Stimulated activated CD8-positive, alpha-beta memory T cell treated with anti-CD3 and anti-CD28 coated beads, Interleukin-12 subunit alpha, Interleukin-12 subunit beta, amount 100 ng/mL, for 4 hours (primary cell): ENCODE measurements at places on chromosomes 3 and 15.

- no peak for DNase-seq
Measured at GRCh38 chr3:134392336-134392983, 18.2 kb upstream of the AMOTL2 start.

GRCh38 chr15:50876260-50876988 is 32.1 kb upstream of the AP4E1 start:
- no peak for DNase-seq

DNA sequence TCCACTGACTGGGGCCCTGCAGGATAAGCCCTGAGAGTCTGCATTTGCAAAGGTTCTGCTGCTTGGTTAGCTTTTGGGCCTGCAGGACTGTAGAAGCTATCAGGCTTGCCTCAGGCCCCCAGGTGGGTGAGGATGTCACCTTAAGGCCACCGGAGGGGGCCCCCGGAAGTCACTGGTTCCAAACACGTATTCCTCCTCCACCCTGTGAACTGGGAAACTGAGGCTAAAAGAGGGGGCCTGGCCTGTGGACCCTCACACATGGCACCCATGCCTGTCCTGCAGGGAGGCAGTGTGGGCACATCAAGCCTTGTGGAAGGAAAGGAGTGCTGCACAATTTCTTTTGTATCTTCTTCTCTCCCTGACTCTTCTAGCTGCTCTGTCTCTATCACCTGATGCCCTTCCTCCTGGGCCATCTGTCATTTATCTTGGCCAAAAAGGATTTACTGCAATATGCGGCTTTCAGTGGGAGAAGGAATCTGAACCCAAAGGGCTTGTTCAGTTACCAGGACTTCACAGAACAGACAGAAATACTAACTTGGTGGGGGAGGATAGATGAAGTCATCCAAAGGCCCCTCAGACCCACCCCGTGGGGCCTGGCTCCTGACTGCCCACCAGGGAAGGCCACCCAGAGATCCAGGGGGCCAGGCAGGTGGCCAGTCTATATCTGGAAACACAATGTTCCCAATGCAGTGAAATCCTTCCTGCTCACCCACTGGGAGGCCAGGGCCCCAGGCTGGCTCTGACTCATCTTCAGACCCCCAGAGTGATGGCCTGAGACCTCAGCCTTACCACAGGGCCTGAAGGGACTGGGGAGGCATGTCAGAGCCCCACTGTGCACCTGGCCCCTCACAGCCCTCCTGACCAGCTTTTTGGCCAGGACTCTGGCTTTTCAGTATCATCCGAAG is 18.3 kb downstream of the UBAP1L start:
- no peak for DNase-seq

GRCh38 chr15:82768414-82769054 is 37.3 kb downstream of the FSD2 start:
- DNase-seq: no peak

GRCh38 chr3:29576181-29576580 is 295.3 kb downstream of the RBMS3 start:
- no peak for DNase-seq

- no peak for DNase-seq
Measured at GRCh38 chr15:85527895-85528294, 147.5 kb downstream of the AKAP13 start.

DNA sequence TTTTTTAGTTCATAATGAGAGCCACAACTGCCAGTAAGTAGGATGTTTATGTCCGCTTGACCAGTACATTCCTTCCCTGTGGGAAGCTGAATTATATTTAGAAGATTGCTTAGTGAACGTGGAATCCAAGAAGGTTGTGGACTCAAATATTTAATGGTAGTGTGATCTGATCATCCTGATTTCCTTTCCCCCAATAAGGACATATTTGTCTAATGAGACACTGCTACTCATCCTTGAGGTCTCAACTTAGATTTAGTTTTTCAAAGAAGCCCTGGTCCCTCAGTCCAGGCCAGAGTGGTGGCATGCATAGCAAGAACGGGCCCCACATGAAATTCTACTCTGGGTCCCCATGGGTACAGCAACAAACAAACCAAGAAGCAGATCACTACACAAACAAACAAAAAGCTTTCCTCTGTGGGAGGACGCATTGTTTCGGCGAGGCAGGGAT is 60.8 kb downstream of the USP13 start:
- DNase-seq: no peak

DNA sequence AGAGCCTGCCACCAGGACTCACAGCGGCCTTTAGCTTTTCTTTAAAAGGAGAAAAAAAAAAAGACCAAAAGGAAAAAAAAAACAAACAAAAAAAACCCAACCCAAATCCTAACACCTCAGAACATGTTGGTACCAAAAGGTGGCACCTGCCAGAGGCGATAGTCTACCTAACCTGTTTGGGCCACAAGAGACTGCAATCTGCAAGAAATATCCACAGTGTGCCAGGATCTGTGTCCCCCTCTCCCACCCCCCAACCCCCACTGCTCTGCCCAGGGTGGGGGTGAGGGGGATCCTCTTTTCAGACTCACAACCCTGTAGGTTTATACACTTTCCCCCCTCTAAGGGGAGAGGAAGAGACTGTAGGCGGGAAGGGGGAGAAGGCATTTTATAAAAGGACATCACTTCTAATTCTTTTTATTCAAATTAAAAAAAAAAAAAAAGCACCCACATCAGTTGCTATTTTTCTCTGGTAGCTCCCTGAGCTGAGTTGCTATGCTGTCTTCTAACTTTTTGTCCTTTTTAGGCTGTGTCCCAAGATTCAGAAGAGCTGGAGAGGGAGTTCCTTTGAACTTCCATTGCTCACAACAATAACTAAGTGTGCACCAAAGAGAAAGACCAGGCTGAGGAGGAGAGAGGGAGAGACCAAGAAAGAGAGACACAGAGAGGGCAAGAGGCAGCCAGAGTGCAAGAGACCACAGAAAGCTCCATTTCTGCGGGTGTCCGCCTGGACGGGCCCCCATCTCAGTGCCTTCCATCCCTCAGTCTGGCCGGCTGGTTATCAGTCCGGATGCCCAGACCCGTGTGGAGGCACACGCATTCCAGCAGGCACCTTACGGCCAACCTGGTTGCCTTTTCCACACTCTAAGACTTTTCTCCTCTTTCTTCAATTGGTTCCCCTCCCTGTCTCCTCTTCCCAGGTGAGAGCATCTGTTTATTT is 48.9 kb downstream of the TLE3 start:
- no peak for DNase-seq

GRCh38 chr15:45201557-45201859 is 13.7 kb upstream of the SHF start:
- DNase-seq: no peak

- DNase-seq: no peak
Measured at GRCh38 chr15:40333922-40334492, 6.7 kb downstream of the CCDC9B start.

DNA sequence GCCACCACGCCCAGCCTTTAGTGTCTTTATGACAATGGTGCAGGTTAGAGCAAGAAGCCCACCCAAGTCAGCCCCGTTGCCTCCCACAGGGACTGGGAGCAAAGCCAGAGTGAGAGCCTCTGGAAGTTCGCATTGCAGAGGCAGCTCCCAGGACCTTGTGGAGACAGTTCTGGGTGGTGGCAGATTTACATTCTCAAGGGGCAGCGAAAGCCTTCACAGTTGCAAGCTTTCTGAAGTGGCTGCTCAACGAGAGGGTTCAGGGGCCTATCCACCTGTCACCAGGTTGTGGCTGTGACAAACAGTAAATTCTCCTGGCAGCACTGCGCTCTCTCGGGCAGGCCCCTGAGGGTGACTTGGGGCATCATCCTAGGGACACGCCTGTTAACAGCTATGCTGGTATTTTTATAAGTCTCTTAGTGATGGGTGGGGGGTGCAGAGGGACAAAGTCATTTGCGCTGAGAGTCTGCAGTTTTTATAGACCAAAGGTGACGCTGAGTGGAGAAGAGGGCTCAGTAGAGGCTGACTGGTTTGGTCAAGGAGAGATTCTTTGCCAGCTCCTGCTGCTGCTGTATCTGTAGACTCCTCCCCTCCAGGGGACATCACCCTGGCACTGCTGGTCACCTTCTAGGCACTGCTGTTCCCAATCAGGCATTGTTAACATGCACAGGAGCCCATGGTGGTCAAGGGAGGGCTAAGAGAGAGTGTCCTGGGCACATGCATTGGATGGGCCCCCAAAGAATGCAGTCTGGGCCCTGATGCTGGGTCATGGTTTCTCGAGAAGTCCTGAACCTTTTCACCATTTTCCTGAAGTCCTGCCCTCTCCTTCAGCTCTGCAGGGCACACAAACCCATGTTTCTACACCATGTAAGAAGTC is 57.5 kb upstream of the KLF13 start:
- DNase-seq: no peak

DNA sequence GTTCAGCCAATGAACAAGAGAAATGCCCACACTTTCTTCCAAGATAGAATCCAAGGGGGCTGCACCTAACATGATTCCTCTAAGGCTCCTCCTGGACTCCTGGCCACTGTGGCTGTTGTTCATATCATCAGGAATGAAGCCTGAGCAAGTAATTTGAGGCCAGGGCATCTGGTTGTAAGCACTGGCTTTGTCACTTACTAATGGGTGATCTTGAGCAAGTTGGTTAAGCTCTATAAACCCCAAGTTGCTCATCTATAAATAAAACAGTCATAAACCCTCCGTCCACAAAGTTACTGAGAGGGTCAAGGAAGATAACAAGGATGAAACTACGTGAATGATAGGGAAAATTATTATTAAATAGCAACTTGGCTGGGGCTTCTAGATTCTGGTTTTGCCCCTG is 58.3 kb downstream of the CDC25A start:
- DNase-seq: no peak

GRCh38 chr3:29926378-29926777 is 645.5 kb downstream of the RBMS3 start:
- DNase-seq: no peak

- DNase-seq: no peak
Measured at GRCh38 chr3:104672331-104672730, 694.4 kb upstream of the ALCAM start.

- DNase-seq: no peak
Measured at GRCh38 chr3:160478338-160478737, 28.8 kb upstream of the TRIM59 start.

DNA sequence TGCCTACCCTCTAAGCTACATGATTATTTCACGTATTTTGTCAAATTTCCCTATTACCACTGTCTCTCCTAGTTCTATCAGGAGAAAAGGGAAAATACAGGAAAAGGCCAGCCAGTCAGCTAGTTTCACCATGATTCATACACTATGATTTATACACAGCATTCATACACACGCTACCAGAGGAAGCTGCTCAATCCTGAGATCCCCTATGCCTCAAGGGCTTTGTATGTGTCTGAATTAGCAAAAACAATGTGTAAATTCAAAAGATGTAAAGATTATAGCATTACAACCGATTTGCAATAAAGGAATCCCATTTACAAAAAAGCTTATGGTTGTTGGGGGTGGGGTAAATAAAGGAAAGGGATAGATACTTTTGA is 3.1 kb upstream of the ACKR4 start:
- DNase-seq: no peak
